Activated CD4-positive, alpha-beta T cell treated with anti-CD3 and anti-CD28 coated beads, Interleukin-2, amount 10 ng/mL, durations not matched to agents 24 days and 14 days (primary cell): ENCODE measurements at places on chromosomes 6 and 20. TPM values are rescaled to one million over a fixed set of nuclear protein-coding genes. Genes with fewer than 3 reads are reported as not detected.

The MTFR2 gene
- 24.4 and 24.6 TPM in 2 replicates for total RNA-seq

DNA sequence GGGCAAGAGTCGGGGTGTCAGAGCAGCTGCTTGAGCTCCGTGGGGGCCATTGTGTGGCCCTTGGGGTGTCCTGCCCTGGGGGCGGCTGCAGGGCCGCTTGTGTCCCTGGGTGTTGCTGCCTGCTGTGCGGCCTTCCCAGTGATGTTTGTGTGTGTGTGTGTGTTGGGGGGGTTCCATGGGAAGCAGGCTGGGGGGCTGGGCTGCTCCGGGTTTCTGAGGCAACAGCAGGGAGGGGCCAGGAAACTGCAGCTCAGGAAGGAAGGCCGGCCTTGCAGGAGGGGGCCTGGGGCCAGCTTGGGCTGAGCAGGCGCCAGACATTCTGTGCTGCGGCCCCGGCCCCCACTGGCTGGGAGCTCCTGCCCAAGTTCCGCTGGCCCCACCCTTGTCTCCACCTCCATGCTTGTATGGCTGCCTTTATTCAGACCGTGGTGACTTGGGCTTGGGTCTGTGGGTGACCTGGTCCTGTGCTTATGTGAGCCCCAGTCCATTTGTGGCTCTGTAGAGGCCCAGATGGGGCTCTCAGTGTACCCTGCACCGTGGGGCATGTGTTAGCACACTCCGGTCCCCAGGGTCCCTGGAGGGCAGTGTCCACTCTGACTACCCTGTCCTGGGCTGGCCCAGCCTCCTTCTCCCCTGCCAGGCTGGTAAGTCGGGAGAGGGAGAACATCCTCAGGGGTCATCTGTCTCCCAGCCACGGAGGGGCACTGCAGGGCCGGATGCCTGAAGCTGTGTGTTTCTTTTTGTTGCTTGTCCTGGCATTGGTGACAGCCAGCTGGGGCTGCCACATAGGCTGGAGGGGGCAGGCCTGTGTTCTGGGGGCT, 4.6 kb upstream of the SOX18 start:
- H3K4me3 ChIP-seq, result no peak overlapping the region
- no peaks in the 10 kb centered on the region for H3K36me3 ChIP-seq
- H3K27me3 ChIP-seq, result peaks cover 9% of the 10 kb centered on the region
- no peak for DNase-seq
- peaks cover 26% of the 10 kb centered on the region for H3K4me1 ChIP-seq

GRCh38 chr6:160634706-160635105, 29.4 kb downstream of the LPA start:
- H3K4me3 ChIP-seq, result no peak overlapping the region
- H3K27me3 ChIP-seq, result no peaks in the 10 kb centered on the region
- H3K27ac ChIP-seq, result no peak overlapping the region
- DNase-seq, result peak; percentile 46
- no peaks in the 10 kb centered on the region for H3K36me3 ChIP-seq
- no peaks in the 10 kb centered on the region for H3K4me1 ChIP-seq

- peaks cover 2% of the 10 kb centered on the region for H3K27me3 ChIP-seq
- peak; percentile 82 for DNase-seq
- H3K4me1 ChIP-seq, result peaks cover 38% of the 10 kb centered on the region
- no peaks in the 10 kb centered on the region for H3K36me3 ChIP-seq
- peak overlapping the region; percentile 46 for H3K4me3 ChIP-seq
- H3K27ac ChIP-seq, result peak overlapping the region; percentile 94
Measured at GRCh38 chr20:62618611-62619529, 23.4 kb upstream of the SLCO4A1 start.

The TMEM74B gene
- 1.6 and 1.9 TPM in 2 replicates for total RNA-seq

DNA sequence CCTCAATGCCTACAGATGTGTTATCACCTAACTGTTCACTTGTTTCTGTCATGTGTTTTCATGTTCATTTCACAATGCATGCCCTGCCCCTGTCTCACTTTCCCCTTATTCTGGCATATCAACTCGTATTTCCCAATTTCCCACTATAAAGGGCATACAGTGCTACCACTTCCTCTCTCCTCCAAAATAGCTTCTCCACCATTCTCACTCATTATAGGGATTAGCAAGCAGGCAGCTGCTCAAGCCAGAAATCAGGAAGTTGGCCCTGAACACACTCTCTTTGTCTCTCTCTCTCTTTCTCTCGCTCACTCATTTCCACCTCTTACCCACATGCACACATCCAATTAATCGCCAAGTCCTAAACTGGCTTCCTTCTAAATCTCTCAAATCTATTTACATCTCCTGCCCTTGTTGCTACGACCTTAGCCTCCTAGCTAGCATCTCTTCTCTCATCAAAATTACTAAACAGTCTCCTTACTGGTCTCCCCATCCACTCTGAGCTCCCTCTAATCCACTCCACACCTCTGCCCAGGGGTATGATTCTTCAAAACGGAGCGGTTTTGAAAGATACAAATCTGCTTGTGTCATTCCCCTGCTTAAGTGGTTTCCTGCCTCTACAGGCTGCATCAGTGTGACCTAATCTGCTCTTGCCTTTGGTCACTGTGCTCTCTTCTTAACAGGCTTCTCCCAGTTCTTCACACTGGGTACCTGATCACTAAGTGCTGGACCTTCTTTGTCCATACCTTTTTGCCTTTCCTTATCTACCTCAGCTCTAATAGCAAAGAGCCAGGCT, 196.2 kb downstream of the BTBD9 start:
- H3K27ac ChIP-seq, result no peak overlapping the region
- DNase-seq, result peak; percentile 57
- H3K36me3 ChIP-seq, result no peaks in the 10 kb centered on the region
- H3K27me3 ChIP-seq, result no peaks in the 10 kb centered on the region

DNA sequence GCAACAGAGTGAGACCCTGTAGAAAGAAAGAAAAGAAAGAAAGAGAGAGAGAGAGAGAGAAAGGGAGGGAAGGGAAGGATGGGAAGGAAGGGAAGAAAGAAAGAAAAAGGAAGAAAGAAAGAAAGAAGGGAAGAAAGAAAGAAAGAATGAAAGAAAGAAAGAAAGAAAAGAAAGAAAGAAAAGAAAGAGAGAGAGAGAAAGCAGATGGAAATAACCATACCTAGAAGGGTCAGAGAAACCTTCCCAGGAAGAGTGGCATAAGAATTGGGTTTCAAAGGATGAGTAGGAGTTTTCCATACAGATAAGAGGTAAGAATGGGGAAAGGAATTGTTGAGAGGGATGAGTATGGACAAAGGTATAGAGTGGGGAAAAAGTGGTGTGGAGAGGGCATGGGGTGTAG, 54.6 kb upstream of the SLC32A1 start:
- H3K36me3 ChIP-seq, result no peaks in the 10 kb centered on the region
- no peak overlapping the region for H3K4me3 ChIP-seq
- no peak overlapping the region for H3K27ac ChIP-seq
- DNase-seq, result no peak
- H3K27me3 ChIP-seq, result peaks cover 40% of the 10 kb centered on the region
- peaks cover 5% of the 10 kb centered on the region for H3K4me1 ChIP-seq

- no peak overlapping the region for H3K4me3 ChIP-seq
- no peak for DNase-seq
- no peaks in the 10 kb centered on the region for H3K36me3 ChIP-seq
Measured at GRCh38 chr6:139402876-139403386, 28.5 kb upstream of the CITED2 start.

- H3K4me1 ChIP-seq, result no peaks in the 10 kb centered on the region
- H3K36me3 ChIP-seq, result no peaks in the 10 kb centered on the region
- no peaks in the 10 kb centered on the region for H3K27me3 ChIP-seq
- no peak overlapping the region for H3K4me3 ChIP-seq
Measured at GRCh38 chr20:39253051-39253755, 291.1 kb downstream of the DHX35 start.

The PROKR2 gene
- total RNA-seq, result not detected in 2 replicates

DNA sequence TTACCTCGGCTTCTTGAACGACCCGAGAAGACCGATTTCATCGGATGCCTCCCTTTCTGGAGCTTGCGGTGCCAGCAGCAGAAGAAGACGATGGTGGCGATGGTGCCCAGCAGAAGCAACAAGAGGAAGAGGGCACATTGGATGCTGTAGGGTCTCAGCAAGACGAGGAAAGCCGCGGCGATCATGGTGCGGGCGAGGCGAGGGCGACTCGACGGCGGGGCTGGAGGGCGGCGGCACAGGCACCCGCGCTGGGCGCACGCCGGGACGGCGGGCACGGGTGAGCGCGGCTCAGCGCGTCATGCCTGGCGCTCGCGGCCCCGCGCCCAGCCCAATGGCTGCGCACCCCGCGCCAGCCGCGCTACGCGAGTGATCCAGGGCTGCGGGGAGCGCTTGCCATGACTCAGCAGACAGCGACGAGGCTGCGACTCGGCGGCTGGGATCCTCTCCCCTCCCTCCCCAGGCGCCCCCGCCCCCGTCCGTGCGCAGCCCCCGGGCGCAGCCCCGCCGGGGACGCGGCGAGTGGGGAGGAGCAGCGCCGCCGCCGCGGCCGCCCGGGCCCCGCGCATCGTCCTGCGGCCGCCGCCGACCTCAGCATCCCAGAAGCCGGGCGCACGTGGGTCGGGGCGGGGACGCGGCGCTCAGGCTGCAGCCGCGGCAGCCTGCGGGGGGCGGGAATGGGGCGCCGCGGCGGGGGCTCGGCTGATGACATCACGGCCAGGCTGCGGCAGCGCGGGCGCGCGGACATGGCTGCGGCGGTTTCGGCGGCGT, at the start of gene BEND6:
TSS of gene BEND6 (plus strand) at position 705 of the 768 bp plus-strand sequence. CDS start 26,704 bp downstream, outside the sequence.
- H3K27ac ChIP-seq, result peak within 1 kb of the TSS; percentile 78
- peaks cover 15% of the 10 kb centered on the region for H3K4me1 ChIP-seq
- no peaks in the 10 kb centered on the region for H3K36me3 ChIP-seq
- H3K27me3 ChIP-seq, result peaks cover 64% of the 10 kb centered on the region

DNA sequence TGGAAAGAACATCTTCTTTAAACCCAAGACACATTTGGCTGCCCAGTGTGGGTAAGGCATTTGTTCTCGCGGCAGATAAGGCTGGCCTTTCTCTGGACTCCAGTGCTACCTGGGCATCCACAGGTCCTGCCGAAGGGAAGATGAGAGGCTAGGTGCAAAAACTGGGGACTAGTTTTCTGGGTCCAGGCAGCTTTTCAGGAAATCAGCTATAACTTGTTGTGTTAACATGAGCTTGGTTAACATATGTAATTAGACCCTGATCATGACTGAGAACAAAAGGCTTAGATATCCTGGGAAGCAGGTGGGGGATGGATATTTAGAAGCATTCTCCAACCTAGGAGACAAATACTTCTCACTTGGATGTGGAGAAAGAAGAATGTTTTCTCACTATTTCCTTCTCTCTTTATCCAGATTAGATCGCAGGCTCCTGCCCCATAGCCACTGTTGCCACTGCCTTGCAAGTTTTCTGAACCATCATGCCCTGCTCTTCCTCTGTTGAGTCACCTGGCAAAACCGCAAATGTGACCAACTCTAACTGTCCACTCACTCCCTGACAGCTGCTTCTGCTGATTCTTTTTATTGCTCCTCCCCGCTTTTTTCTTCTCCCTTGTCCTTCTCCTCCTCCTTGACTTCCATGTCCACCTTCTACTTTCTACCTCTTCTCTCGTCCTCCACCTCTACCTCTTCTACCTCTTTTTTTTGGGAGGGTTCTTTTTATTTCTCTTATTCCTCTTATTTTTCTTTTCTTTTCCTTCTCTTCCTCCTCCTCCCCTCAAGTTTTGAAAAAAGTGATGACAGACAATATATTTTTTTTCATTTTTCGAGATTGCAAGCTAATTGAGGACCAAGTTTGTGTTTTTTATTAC, 258.1 kb downstream of the UTRN start:
- H3K4me1 ChIP-seq, result peaks cover 9% of the 10 kb centered on the region
- peak overlapping the region; percentile 51 for H3K27ac ChIP-seq
- H3K36me3 ChIP-seq, result peaks cover 62% of the 10 kb centered on the region
- H3K27me3 ChIP-seq, result no peaks in the 10 kb centered on the region
- DNase-seq, result no peak
